Stimulated activated CD4-positive, alpha-beta T cell treated with anti-CD3 and anti-CD28 coated beads, Interleukin-1b, Interleukin-23, amount 100 ng/mL, for 4 hours (primary cell): ENCODE measurements at places on chromosomes 5 and 9.

GRCh38 chr5:75678155-75678554, 39.1 kb downstream of the POC5 start:
- DNase-seq = no peak

DNA sequence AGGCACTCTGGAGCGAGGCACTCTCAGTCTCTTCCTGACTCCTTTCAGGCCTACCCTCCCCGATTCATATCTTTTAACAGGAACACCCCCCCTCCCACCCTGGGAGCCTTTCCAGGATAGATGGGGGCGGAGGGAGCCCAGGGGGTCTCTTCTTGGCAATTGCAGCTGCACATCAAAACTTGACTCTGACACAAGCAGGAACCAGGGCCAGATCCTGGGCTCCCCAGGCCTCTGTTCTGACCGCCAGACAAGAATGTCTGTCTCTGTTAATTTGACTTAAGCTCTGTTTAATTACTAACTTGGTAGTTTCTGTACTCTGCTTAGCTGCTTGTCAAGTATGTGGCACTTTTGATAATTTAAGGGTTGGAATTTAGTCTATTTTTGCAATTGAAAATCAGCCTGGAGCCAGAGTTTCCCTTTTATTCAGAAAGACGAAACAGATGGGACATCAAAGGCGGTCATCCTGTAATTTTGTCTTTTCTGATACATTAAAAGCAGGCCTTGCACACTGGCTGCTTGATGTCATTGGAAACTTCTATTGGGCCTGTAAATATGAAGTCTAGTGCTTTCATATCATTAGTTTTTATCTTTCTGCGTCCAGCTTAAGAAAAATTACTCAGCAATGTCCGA, 43.3 kb downstream of the ACTL7B start:
- DNase-seq = no peak

DNA sequence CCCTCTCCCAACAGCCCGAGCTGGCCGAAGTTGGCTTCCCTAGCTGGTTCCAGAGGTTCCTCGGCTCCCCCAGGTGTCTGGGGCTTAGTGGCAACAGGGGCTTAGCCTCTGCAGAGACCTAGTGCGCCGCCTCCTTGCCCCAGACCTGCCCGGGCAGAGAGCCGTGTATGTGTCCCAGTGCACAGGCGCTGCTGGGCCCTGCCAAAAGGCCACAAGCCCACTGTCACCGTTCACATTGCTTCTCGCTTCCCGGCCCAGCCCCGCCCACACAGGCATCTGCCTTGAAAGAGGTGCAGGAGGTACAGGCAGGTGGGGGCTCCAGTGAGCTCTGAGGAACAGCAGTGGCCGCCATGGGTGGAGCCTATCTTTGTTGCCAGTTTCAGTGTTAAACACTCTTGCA, 2.5 kb upstream of the CACFD1 start:
- DNase-seq = no peak

- DNase-seq = no peak
Observed at GRCh38 chr5:128224336-128224735, 140.8 kb downstream of the SLC12A2 start.

DNA sequence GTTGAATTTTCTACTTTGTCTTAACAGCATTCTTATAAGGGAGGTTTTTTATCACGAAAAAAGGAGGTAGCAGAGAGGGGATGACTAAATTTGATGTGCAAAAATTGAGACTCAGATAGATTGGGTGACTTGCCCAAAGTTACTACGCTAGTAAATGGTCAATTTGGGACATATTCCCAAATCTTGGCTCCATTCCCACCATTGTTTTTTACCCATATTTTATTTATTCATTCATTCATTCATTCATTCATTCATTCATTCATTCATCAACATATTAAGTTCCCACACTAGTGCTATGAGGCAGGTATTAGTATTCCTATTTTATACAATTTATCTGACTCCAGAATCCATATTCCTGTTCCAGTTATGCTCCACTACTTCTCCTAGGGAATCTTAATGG, 85.6 kb downstream of the HACD4 start:
- DNase-seq = no peak

GRCh38 chr5:39080597-39081204, 6.5 kb upstream of the RICTOR start:
- DNase-seq = no peak
